ENCODE measurements at places on chromosomes 5 and 9.

- DNase-seq: no peak
Measured at GRCh38 chr5:95901676-95902627, 59.7 kb downstream of the ELL2 start.

GRCh38 chr9:114061830-114062474, 16.1 kb downstream of the AMBP start:
- no peak for DNase-seq

GRCh38 chr5:124302533-124302932, 443.9 kb downstream of the ZNF608 start:
- no peak for DNase-seq

DNA sequence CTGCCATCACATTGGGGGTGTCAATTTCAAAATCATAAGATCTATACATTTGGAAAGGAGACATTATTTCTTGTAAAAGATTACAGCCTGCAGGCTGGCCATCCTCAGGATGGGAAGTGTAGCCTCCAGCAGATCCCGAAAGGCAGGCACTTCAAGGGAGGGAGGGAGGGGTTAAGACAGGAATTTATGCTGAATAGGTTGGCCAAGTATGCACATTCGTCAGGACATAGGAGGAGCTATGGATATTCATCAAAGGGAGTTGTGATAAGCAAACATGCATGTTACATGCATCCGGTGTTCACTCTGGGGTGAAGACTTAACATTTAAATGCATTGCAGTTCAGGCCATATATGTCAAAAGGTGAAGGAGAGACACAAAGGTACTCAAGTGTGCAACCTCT, 119.4 kb downstream of the CEP120 start:
- no peak for DNase-seq

DNA sequence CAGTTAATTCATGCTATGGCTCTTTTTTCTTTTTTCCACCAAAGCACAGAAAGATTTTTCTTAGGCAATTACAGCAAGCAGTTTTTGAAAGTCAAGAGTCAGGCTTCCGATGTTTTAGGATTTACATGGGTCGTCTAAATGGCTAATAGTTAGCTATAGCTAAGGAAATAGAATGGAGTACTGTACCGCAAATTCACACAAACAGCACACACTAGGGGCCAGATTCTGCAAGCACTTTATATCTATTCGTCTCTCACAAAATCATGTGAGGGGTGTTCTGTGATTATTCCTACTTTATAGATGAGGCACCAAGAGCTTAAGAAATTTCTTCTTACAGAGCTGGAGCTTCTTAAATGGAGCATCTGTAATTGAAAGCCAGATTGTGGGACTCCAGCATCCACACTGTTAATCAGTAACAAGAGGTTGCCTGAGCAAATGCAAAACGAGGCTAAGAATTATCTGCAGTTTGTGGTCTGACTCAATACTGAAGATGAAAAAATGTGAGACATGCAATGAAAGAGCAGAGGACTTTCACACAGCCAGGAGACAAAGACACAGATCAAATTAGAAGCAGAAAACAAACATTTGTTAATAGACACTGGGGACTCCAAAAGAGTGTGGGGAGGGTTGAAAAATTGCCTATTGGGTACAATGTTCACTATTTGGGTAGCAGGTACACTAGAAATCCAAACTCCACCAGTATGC, 62.7 kb upstream of the CTXN3 start:
- no peak for DNase-seq

DNA sequence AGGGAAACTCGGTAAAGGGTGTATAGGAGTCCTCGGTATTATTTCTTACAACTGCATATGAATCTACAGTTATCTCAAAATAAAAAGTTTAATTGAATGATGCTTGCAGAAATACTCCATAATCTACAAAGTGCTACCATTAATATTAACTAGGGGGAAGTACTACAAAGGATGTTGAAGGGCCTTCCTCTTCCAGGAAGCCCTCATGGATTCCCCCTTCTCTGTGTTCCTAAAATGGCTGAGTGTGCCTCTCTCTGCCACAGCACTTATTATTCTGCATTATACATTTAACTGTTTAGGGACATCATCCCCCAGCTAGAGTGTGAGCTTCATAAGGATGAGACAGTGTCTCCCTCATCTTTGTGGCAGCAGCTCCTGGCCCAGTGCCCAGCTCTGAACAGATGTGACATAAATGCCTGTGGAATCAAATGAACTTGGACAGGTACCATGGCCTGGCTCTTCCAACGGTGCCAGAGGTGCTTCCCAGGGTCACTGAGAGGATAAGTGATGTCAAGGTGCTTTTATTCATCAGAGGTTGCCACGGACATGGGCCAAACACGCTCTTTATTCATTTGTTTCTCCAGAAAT, 99.5 kb downstream of the PAX5 start:
- peak; percentile 72 for DNase-seq

DNA sequence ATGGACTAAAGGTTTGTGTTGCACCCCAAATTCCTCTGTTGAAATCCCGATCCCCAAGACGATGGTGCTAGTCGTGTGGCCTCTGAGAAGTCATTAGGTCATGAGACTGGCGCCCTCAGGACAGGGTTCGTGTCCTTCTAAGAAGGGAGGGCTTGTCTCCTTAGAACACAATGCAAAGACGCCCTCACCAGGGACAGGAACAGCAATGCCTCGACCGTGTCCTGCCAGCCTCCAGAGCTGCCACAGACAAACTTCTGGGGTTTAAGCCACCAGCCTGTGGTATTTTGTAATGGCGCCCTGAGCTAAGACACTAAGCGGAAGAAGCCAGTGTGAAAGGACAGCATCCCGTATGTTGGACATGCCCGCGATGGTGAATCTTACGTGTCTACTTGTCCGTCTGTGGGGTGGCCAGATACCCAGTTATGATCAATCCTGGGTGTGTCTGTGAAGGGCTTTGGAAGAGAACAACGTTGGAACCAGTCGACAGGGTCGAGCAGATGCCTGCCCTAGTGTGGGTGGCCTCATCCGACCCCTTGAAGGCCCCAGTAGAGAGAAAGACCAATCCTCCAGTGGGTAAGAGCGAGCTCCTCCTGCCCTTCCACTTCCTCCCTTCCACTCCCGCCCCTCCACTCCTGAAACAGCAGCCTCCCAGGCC, 279.2 kb upstream of the IRX2 start:
- DNase-seq: no peak

DNA sequence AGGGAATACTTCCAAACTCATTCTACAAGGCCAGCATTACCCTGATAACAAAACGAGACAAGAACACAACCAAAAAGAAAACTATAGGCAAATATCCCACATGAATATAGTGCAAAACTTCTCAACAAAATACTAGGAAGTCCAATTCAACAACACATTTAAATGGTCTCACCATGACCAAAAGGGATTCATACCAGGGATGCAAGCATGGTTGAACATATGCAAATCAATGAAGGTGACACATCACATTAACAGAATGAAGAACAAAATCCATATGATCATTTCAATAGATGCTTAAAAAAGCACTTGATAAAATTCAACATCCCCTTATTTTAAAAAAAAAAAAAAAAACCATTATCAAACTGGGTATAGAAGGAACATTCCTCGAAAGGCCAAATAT, 186.0 kb downstream of the DTWD2 start:
- DNase-seq: no peak

DNA sequence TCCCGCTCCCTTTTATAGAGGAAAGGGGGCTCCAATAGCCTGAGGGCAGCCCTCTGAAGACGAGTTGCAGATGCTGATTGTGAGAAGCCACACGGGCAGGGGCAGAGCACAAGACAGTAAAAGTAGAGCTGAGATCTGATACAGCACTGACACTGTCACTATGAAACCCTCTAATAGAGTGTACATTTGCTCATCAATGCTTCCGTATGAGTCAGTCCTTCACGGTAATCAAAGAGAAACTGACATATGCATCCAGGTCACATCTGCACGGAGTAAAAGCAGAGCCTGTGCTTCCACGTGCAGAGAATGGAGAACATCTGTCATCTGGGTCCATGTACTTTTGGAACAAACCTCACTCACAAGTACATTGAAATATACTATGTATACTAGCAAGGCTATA, 60.6 kb upstream of the TMEM215 start:
- no peak for DNase-seq
